ENCODE measurements at places on chromosomes 2 and 18.

- DNase-seq = no peak
These were observed 247.6 kb downstream of the SLC8A1 start for GRCh38 chr2:40204268-40204667.

DNA sequence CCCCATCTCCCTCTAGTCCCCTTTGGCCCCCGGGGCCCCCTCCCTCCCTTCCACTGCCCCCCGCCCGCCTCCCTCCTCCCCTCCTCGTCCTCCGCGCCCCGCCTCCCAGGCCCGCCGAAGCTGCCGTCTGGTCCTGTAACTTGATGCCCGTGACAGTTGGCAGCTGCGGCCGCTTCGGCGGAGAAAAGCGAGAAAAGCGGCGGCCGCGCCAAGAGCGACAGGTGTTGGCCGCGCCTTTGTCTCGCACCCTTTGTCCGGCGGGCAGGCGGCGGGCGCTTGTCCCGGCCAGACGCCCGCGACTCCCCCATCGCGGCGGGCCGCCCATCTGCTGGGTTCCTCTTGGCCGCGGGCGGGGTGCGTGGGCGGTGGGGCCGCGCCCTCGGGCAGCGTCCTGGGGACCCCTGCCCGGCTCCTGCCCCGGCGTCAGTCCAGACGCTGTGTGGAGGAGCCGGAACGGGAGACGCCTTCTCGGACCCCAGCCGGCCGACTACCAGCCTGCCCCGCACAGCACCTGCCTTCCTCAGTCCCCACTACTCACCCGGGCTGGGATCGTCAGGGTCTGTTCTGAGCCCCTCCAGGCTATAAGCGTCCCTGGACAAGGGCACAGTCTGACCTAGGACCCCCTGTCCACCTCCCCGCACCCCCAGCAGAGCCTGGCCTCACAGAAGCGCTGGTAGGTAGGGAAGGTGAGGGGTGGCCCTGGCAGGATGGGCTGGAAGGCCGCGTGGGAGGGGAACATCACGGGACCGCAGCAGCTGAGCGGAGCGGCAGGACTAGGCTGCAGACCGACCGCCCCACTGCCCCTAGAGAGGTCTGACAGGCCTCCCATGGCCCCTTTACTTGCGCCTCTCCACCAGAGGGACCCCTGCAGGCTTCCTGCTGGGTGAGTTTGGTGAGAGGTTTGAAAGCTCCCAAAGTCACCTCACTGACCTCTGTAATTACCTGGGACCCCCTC lies 1.2 kb upstream of the HES6 start:
- DNase-seq = peak; percentile 87

DNA sequence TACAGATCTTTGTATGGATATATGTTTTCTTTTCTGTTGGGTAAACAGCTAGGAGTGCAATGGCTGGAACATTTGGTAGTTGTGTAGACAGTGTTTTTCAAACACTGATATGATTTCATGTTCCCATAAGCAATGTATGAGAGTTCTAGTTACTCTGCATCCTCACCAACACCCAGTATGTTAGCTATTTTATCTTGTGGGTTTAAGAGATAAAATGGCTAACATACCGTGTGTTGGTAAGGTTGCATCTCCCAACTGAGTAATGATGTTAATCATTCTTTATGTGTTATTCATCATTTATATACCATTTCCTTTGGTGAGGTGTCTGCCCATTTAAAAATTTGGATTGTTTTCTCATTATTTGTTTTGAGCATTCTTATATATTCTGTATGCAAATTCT lies 65.7 kb downstream of the LYPD6B start:
- no peak for DNase-seq

DNA sequence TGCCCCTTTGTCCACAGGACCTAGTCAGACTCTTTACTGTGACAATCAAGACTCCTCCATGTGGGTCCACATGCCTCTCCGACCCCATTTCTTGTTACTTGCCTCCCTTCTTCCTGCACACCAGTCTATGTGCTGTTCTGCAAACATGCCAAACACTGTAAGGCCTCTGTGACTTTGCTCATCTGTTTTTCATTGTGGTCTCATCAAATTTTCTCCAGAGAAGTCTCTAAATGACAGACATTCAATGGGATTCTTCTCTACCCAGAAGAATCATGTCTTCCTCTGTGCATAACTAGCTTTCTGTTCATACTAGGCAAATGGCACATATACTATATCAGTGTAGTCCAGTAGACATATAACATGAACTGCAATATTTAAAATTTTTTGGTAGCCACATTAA lies 43.0 kb upstream of the KCNE4 start:
- DNase-seq = no peak

DNA sequence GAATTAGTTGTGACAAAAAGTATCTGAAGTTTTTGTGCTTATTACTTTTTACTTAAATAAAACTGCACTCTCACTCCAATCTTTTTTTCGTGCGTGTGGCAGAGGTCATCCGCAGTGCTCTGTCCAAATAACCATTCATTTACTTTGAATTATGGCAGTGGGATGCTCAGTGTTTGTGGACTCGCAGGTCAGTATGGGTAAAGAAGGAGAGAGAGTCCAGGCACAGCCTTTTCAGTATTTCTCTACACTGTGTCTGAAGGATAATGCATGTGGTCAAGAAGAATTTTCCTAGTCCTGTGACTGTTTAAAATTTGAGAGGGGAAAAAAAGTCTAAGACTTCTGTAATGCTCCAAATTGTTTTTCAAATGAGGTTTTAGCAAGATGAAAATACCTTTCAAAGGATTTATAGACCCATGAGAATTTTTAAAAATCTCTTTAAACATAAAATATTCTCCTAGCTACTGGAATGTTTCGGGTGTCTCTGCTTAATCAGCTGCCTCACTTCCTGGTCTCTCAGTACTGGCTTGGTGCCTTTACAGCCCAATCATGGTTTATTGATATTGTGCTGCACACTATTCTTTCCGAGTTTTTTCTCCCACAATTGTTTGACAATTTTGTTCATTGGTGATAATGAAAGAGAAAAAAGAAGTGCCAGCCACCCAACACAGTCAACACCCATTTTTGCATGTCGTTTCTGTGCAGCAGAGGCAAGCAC lies 453.2 kb downstream of the PTPRM start:
- DNase-seq = no peak

- DNase-seq = no peak
These were observed 133.8 kb downstream of the AGAP1 start for GRCh38 chr2:235627682-235628081.

DNA sequence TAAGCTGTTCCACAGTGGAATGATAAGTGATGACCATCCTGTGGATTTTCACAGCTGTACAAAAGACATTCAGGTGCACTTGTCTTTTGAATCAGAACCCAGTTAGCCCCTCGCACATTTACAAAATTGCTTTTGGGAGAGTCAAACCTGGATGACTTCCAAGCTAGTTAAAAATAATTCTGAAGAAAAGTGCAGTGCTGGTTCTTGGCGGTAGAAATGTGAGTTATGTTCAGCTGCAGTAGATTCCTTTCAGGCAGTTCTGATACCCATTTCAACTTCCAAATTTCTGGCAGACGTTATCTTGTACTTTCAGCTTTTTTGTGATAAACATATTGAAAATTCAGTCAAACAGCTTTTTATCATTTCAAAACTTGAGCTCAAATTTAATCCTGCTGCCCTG lies 324.7 kb downstream of the NRXN1 start:
- peak; percentile 10 for DNase-seq

- no peak for DNase-seq
These were observed 839.5 kb upstream of the FANCL start for GRCh38 chr2:59080451-59081181.

- DNase-seq = peak; percentile 77
These were observed 99.6 kb upstream of the ST3GAL5 start for GRCh38 chr2:85988175-85988913.

DNA sequence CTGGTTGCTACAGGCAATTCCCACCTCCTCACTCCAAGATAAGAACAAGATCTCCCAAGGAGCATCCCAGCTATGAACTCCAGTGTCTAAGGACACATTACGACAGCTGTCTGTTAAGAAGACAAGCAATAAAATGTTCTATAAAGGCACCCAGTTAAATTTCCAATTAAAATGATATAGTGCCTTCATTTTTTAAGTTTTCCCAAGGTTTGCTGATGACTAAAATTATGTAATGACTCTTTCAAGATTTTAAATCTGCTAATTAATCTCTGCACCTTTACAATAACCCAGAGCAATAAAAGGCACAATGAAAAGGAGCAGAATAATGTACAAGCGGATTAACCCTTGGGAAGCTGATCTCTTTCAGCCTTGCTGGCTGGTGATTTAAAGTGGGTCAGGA lies 61.6 kb upstream of the REG3G start:
- DNase-seq = no peak

DNA sequence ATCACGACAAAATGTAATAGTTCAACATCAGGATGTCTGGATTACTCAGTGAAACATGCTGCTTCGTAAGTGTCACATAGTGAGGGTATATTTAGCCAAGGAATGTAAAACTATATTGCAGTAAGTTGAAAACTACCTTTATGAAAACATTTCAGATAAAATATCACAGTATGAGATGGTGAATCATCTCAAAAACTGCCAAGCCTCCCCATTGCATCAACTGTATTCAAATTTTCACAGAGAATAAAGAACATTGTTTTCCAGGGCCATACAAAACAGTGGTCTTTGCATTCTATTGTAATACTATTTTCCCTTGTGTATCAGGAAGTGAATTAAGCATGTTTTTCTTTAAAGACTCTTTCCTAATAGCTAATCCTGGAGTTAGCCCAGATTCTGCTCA lies 47.6 kb upstream of the MSTN start:
- no peak for DNase-seq

GRCh38 chr2:69948032-69948962 lies 13.1 kb downstream of the ASPRV1 start:
- DNase-seq = peak; percentile 45

DNA sequence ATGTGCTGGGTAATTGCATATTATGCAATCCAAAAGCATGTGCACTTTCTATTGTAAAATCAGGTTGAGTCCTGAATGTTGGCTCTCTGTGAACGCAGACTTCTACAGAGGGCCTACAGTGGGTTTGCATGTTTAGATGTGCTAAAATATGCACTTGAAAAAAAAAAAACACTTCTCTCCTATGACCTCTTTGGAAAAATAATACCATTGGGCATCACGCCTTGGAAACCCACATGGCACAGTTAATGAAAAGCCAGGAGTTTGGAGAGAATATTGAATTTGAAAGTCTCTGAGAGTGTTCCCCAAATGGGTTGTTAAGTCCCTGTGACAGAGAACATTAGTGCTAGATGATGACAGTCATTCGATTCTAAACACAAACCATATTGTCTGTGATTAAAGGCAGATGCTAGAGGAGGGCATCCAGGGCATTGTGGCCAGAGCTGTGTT lies 710.4 kb upstream of the PIK3C3 start:
- DNase-seq = no peak

DNA sequence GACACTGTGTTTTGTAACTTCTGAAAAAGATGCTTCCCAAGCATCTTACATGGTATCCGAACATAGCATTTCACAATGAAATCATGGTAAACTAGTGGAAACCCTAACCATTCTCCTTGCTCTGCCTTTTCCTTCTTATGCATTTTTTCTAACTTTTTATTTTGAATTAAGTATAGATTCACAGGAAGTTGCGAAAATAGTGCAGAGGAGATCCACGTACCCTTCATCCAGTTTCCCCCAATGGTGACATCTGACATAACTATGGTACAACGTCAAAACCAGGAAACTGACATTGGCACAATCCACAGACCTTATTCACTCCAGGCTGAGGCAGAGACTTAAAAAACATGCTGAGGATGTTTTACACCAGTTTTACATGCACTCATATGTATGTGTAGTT lies 38.3 kb downstream of the AAK1 start:
- DNase-seq = no peak

DNA sequence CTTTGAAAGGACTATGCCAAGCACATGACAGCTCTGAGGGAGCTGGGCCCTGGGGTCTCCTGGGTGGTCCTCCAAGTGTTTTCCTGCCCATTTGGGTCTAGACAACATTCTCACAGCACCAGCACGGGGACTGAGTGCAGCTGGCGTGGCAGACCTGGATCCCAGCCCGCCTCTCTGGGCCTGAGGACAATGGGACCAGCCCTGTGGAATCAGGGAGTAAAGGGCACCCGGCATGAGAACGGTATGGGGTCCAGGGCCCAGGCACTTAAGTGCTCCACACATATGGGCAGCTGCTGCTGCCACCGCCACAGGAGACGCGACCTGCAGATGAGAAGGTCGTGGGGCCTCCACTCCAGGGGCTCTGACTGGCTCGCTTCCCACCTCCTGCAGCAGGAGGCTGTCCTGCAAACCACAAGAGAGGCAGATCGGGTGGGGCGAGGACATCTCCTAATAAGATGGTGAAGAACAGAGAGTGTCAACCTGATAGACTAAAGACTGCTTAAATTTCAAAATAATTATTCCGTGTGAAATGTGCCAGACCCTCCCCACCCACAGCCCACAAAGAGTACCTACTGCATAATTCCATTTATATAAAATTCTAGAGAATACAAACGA lies 46.3 kb downstream of the FAM178B start:
- DNase-seq = no peak

- DNase-seq = no peak
These were observed 508.9 kb downstream of the FBXO15 start for GRCh38 chr18:73638709-73639108.

- DNase-seq = no peak
These were observed 13.1 kb downstream of the KLHL14 start for GRCh38 chr18:32759611-32760167.

- DNase-seq = no peak
These were observed 61.5 kb downstream of the LRP2 start for GRCh38 chr2:169300636-169301530.

DNA sequence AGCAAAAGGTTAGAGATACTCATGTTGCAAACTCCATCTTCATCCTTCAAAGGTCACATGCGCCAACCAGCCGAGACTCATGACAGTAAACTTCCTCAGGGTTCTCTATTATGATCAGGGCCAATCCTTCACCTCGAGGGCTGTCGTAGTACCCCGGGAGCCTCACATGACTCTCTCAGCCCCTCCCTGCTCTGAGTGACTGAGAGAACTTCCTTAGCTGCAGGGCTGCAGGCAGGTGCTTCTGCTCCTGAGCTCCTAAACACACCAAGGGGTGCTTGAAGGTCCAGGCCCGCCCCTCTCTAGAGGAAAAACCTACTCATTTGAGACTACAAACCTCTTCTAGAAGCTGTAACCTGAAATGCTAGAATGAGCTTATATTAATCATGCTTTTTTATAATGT lies 48.2 kb downstream of the LONRF2 start:
- DNase-seq = no peak

DNA sequence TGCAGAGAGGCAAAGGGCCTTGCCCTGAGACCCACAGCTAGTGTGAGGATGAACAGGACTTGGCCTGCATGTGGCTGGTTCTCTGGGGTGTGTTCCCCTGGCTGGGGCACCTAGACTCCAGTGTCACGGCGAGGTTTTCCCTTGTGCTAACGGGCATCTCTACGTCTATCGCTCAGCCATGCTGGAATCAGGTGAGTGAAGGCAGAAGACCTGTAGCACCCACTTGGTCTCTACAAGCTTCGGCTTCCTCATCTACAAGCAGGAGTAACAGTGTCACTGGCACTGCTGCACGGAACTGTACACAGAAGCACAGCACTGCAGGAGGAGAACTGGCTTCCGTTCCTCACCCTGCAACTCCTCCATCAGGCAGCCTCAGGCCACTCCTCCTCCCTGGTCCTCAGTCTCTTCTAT lies 30.6 kb downstream of the HS1BP3 start:
- DNase-seq = peak; percentile 24

- DNase-seq = no peak
These were observed 674.8 kb upstream of the ZEB2 start for GRCh38 chr2:145194673-145195072.
